ENCODE measurements at places on chromosomes 12 and 14.

GRCh38 chr12:3335078-3335487 lies 155.9 kb upstream of the PRMT8 start:
- no peak for DNase-seq

GRCh38 chr14:37088356-37089215 lies 83.8 kb downstream of the SLC25A21 start:
- no peak for DNase-seq

DNA sequence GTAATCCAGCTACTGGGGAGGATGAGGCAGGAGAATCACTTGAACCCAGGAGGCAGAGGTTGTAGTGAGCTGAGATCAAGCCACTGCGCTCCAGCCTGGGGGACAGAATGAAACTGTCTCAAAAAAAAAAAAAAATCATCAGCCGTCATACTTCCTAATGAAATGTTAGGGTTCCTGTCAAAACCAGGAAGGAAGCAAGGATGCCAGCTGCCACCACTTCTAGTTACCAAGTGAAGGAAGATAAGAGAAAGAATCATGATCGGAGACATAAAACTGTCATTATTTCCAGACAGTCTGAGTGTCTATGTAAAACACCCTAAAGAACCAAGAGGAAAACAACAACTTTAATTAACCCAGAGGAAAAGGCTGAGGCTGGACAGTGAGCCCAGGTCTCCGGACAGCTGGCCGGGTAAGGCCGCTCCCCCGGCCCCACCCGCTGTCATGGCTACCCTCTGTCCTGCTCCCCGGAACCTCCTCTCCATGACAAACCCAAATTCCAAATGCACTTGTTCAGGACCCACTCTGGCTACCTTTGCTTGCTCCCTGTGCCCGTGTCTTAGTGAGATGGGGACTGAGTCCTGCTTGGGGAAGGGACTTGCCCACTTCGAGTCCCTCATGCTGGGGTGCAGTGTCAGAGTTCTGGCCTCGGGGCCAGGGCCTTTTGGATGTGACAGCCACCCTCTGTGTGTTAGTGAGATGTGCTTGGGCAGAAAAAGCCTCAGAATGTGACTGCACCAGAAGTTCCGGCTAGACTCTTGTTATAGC lies 29.0 kb downstream of the SLC6A12 start:
- DNase-seq: no peak

- DNase-seq: no peak
Observed at GRCh38 chr12:51388069-51388799, 3.0 kb downstream of the GALNT6 start.

DNA sequence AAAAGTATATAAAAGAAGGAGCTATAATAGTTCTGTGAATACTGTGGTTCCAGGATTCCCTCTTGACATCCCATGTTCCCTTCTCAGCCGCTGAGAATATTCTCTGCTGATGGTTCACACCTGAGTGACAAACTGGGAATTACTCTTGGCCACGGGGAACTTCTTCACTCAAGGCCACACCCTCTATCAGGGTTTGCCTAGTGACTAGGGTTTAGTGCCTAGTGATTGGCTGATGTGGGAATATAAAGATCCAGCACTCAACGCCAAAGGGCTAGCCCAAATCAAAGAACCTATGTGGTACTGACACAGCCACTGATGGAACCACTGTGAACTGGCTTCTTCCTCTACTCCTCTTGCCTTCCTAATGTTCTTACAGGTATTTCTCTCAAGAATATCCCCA lies 248.4 kb downstream of the ASCL1 start:
- DNase-seq: no peak

DNA sequence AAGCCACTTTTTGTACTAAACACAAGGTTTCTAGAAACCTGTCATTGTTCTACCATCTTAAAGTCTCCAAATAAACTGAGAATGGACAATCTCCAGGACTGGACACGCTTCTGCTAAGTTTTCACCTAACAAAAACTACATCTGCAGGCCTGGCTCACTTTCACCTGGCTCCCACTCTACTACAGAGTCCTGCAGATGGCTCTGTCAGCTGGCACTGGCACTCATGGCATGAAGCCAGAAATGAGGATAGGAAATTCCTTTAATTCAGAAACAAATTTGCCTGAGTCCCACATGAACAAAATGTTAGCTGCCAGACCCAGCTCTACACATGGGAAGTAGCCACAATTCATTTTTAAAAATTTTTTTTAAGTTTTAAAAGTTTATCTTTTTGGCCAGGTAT lies 42.1 kb downstream of the STXBP6 start:
- DNase-seq: no peak
